ENCODE measurements at places on chromosomes 3 and 15.

DNA sequence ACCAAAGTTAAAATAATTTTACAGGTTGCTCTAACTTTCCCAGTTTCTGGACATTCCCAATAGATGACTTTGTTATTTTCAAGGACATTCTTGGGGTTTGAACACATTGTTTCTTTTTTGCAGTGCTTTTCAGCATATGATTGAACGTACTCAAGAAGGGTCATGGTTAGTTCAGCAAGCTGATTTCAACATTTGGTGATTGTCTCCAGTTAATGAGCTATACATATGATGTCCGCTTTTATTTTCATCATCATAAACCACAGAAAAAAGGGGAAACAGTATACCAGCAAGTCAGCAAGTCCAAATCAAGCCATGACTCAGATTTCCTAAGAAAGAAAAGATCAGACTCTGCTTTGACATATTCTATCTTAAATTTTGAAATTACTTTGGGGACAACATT lies 69.4 kb downstream of the B3GALNT1 start:
- no peak for DNase-seq

DNA sequence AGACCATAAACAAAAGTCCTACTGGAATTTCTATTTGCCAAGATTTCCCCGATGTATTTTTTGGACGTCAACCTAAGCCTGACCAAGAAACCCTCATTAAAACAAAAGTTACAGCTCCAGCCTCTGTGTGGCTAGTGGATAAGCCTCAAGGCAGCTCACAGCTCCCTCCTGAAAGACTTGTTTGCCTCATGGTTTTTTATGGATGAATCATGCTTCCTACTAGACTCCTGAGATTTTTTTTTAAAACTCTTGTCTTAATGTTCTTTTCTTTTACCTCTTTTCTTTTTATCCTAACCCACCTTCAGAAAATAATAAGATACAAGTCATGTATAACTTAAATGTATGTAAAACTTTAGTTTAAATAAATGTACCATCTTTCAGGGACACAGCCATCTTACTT lies 52.4 kb downstream of the SUCNR1 start:
- no peak for DNase-seq

DNA sequence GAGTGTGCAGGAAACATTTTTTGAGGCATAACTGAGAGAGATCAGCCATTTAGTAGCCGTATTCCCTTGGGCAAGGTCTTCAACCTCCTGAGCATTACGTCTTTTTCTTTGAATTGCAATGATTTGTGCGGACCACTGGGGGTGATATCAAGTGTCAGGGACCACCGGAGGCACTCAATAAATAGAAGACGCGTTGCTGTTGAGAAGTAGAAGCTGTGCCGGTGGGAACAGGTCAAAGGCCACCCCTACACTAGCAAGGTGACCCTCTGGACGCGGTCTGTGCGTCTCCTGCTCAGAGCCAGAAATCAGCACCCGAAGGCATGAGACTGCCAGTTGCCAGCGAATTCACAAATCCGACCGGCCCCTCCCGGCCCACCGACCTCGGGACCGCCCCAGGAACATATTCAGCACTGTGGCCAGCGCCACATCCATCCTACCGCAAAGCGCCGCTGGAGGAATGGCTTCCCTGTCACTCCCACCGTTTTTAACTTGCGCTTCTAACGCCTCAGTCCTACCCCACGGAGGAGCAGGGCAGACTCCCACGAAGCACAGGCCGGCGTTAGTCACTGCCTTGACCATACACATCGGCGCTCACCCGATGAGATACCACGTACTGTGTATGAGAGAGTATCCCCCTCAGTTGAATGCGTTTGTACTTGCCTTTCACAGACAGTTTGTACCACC lies 1.4 kb upstream of the GHSR start:
- DNase-seq: peak; percentile 93

DNA sequence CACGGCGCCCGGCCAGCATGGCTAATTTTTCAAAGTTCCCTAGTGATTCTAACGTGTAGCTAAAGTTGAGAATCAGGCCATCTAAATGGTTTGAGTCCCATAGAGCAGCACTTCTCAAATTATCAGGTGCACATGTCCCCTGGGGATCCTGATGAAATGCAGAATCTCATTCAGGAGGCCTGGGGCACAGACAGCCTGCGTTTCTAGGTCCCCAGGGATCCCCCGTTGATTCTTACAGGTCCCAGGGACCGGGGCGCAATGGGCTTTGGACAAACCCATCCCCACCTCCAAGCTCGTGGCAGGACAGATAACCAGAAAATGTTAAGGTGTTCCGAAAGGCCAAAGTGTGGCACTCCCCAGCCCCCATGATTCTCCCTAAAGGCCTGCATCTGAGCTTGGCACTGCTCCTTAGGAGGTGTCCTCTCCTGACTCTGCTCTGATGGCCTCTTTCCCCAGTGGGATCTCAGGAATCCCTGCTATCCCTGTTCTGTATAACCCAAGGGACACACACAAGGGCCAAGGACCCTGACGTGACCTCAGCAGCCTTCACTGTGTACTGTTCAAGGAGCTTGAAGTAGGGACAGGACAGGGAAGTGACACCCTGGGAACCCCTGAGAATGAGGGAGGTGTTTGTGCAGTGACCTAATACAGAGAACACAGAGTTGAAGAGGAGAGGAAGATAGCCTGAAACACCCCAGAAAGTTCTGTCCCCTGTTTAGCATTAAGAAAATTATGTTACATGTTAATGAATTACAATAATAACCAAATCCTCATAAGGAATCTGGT lies 8.0 kb downstream of the LRRK1 start:
- DNase-seq: no peak

DNA sequence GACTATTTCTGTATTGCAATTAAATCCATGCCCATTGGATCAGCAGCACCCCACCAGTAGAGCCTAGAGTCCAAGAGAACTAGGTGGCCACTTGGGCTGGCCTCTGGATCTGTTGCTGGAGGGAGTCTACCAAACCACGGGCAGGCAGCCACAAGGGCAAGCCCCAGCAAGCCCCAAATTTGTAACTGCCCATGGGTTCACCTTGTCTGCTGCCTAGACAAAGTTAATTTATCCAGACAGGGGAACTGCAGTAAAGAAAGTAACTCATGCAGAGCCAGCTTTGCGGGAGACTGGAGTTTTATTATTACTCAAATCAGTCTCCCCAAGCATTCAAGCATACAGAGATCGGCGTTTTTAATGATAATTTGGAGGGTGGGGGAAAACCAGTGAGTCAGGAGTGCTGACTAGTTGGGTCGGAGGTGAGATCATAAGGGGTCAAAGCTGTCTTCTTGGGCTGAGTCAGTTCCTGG lies 74.0 kb upstream of the TERB2 start:
- no peak for DNase-seq

DNA sequence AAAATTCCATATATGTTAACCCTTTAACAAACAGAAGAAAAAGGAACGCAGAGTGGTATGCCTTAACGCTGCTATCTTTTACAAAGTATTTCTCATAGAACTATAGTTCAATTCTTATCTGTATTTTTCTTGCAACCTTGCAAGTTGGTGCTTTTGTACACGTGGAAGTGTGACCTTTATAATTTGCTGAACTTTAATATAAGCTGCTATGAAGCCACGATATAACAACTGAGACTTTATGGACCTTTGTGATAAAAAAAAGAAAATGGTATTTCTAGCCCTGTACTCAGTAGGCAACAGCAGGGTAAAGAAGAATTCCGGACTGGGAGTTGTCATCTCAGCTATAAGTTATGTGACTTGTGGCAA lies 6.3 kb upstream of the TFG start:
- no peak for DNase-seq

DNA sequence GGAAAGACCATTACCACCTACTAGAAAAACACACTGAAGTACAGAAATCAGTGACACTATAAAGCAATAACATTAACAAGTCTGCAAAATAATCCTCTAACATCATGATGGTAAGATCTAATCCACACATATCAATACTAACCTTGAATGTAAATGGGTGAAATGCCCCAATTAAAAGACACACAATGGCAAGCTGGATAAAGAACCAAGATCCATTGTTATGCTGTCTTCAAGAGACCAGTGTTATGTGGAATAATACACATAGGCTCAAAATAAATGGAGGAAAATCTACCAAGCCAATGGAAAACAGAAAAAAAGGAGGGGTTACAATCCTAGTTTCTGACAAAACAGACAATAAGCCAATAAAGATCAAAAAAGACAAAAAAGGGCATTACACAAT lies 13.5 kb downstream of the OR5K3 start:
- DNase-seq: no peak

DNA sequence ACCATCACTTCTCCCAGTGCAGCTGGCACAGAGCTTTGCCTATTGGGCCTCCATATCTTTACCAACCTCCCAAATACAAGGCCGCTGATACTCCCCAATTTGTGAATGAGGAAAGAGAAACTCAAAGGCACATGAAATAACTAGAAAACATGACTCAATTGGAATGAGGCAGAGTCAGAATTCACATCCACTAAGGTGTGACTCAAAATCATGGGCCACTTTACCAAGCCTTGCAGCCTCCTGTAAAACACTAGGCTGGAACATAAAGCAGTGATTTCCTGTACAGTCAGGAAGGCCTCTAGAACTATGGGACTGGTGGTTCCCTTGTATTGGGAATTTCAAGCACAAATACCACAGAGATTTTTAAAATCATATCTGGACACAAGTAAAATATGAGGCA lies 128.6 kb downstream of the DCLK3 start:
- DNase-seq: no peak

DNA sequence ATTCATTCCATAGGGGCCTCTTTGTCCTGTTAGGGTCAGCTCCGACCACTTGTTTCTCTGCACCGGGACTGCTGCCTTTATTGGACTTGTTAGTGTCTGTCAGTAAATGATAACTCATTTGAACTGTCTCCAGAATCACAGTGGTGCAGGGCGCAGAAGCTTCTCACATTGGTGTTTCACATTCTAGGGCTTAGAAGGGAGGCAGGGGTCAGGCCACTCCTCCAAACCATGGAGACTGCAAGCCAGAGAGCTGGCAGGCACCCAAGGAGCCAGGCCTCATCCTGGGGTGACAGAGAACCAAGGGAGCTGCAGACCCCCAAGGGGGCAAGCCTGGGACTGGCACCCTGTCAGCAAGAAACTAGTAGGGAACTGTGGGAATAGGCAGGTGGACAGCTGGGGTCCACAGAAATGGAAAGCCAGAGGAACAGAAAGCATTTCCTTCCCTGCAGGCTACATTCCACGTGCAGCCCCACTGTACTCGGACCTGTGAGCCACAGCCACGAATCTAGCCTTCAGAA lies 49.1 kb downstream of the CCNL1 start:
- DNase-seq: no peak

- DNase-seq: no peak
Measured at GRCh38 chr3:132017137-132017536, 17.7 kb downstream of the CPNE4 start.

All from endodermal cell (in vitro differentiated cells).